Lung (tissue), 17 donors: ENCODE measurements at places on chromosomes 6 and 20. TPM values are rescaled to one million over a fixed set of nuclear protein-coding genes. Genes with fewer than 3 reads are reported as not detected.

GRCh38 chr6:2426561-2427340 is 181.3 kb upstream of the GMDS start:
- no peaks in the 10 kb centered on the region for H3K27me3 ChIP-seq
- no peak overlapping the region for H3K27ac ChIP-seq
- DNase-seq, result no peak
- H3K4me1 ChIP-seq, result no peaks in the 10 kb centered on the region
- no peaks in the 10 kb centered on the region for H3K36me3 ChIP-seq
- H3K4me3 ChIP-seq, result no peak overlapping the region

DNA sequence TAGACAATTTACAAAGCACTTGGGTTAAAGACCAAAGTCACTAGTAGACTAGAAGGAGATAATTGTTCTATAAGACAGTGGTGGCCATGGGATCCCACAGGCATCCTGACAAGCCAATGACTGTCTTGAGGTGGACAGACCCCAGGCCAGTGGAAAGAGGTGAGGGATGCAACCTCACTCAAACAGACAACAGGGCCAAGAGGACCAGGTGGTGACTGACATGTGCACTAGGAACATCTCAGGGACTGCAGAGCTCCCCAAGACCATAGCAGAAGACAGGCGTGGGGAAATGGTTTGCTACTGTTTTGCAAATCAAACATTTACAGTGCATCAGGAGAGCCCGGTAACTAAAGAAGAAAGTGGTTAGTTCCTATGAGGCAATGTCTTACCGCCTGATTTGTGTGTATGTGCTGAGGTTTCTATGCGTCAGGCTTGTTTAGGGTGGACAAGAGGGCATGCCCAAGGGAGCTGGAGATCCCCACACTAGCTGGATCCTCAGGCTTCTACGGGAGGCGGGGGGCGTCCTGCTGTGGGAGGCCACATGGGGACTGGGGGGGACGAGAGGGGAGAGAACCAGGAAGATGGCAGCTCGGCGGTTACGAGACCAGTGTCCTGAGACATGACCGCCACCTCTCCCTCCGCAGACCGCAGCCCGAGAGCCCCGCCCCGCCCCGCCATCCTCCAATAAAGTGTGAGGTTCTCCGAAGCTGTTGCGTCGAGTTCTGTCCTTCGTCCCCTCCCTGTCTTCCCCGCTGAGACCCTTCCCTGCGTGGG is 623 bp upstream of the MRPS26 start:
- peak overlapping the region; percentile 95 for H3K27ac ChIP-seq
- peaks cover 13% of the 10 kb centered on the region for H3K4me1 ChIP-seq
- peaks cover 22% of the 10 kb centered on the region for H3K36me3 ChIP-seq
- DNase-seq, result no peak
- peak overlapping the region; percentile 64 for H3K4me3 ChIP-seq

DNA sequence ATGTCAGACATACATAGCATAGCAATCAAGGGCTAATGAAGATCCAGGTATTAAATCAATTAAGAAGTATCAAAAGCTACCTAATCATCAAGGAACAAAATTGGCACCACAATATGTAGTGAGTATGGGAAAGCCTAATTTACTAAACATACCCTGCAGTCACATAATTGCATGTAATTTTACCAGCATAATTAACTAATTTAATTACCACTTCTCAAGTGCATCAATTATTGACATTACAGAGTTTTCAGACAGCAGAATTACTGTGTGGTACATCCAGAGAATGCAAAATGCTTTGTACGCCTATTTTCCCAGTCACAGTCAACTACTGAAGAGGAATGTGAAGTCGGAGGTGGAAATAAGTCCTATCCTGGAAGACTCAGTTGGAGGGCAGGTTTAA is 279.0 kb upstream of the ID4 start:
- H3K4me3 ChIP-seq, result no peak overlapping the region
- H3K36me3 ChIP-seq, result no peaks in the 10 kb centered on the region
- DNase-seq, result no peak
- no peak overlapping the region for H3K27ac ChIP-seq
- no peaks in the 10 kb centered on the region for H3K27me3 ChIP-seq
- H3K4me1 ChIP-seq, result no peaks in the 10 kb centered on the region

The KIAA1586 gene
- 3.2 TPM for polyA plus RNA-seq

GRCh38 chr6:113073611-113074191 is 726.6 kb downstream of the RFPL4B start:
- no peak overlapping the region for H3K27ac ChIP-seq
- DNase-seq, result no peak
- no peaks in the 10 kb centered on the region for H3K36me3 ChIP-seq
- H3K27me3 ChIP-seq, result no peaks in the 10 kb centered on the region
- peaks cover 6% of the 10 kb centered on the region for H3K4me1 ChIP-seq

DNA sequence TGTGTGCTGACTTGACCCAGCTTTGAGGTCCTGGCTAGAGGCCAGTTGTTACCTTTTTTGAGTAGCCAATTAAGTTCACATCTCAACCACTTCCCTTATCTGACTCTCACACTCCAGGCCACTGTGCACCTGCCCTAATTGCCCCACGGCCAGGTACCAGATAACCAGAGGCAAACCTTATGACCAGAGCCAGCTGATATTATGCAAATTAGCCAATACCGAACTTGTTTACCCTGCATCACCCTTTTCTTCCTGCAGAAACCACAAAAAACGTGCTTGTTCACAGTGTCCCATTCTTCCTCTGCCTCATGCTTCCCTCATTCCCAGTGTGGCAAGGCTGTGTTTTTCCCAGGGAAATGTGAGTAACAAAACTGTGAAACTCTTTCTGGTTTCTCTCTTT is 89.3 kb downstream of the HTR1B start:
- no peak overlapping the region for H3K4me3 ChIP-seq
- no peak overlapping the region for H3K27ac ChIP-seq
- DNase-seq, result peak; percentile 0
- H3K4me1 ChIP-seq, result peaks cover 3% of the 10 kb centered on the region

DNA sequence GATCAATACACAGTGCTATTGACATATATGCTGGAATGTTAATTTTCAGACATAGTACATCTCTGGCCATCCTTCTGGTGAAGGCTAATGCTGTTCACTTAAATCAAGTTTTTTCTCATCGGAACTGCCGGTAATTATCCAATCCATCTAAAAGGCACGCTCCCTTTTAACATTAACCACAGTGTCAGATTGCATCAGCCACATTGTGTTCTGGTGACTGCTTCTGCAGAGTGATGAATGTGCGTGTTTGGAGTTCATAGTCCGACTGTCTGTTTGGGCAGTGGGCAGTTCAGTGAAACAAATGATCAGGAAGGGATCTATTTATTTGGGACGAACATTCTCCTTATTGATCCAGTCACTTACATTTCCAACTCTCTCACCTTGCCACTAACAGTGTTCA is 49.5 kb downstream of the SOBP start:
- H3K4me3 ChIP-seq, result no peak overlapping the region
- H3K36me3 ChIP-seq, result peaks cover 1% of the 10 kb centered on the region
- no peaks in the 10 kb centered on the region for H3K4me1 ChIP-seq
- H3K27ac ChIP-seq, result no peak overlapping the region

DNA sequence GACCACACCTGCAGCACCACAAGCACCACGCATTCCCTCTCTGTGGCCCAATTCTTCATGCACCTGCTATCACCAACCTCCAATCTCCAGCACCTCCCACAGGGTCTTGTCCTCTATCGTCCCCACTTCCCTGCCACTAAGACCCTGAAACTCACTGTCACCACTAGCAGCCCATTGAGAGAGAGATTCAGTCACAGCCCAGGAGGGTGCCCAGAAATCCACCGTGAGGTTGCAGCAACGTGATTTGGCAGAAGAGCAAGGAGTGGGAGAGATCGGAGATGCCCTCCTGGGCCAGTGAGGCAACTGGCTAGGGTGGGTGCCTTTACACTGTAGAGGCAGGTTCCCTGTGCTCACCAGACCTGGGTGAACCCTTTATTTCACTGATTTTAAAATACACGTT is 90.1 kb downstream of the ANKRD60 start:
- no peaks in the 10 kb centered on the region for H3K27me3 ChIP-seq
- no peaks in the 10 kb centered on the region for H3K36me3 ChIP-seq
- H3K27ac ChIP-seq, result no peak overlapping the region
- no peak for DNase-seq
